ENCODE measurements at places on chromosomes 13 and 19.

- no peak for DNase-seq
These were observed 2.3 kb upstream of the CARM1 start for GRCh38 chr19:10868872-10869547.

DNA sequence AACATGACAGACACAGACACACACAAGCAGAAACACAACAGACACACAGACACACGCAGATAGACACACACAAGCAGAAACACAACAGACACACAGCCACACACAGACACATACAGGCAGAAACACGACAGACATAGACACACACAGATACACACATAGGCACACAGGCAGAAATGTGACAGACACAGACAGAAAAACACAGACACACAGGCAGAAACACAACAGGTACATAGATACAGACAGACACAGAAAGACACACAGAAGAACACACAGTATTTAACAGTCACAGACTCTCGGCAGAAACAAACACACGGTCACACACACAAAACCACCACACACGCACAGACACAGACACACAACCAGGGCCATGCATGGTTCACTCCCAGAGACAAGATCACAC lies 905 bp downstream of the TBXA2R start:
- no peak for DNase-seq

- DNase-seq: peak; percentile 68
These were observed 39.1 kb downstream of the PCDH8 start for GRCh38 chr13:52809310-52809769.

- no peak for DNase-seq
These were observed 1249.4 kb upstream of the SLC10A2 start for GRCh38 chr13:104315606-104316005.

- DNase-seq: no peak
These were observed 382.4 kb downstream of the KCTD12 start for GRCh38 chr13:76503766-76504165.

GRCh38 chr19:7602935-7603497 lies 7.4 kb downstream of the CAMSAP3 start:
- DNase-seq: no peak

- no peak for DNase-seq
These were observed 30.2 kb upstream of the SACS start for GRCh38 chr13:23463661-23464060.

GRCh38 chr19:4619668-4620294 lies 19.5 kb upstream of the TNFAIP8L1 start:
- DNase-seq: no peak

DNA sequence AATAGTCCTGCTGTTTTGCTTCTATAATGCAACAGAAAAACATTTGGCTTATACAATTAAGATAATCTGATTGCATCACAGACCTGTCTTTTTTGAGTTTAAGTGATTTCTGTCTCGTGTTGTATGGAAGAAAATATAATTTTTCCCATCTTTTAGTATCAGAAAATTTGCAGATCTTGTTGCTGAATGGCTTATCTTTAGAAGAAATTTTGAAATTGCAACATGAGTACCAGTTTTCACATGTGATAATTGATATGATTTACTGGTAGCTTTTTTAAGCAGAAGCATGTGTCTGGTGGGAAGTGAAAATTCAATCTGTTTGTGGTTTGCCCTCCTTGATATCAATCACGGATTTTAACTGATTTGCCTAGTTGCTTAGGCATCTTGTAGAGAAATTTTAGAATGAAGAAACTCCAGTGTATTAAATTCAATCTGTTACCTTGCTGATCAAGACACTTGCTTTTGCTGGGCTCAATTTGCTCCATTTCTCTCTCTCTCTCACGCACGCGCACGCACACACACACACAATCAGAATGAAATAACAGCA lies 89.8 kb upstream of the MYCBP2 start:
- DNase-seq: no peak

Measured in activated CD4-positive, alpha-beta memory T cell treated with anti-CD3 and anti-CD28 coated beads for 36 hours (primary cell).